Fibroblast of villous mesenchyme (primary cell): ENCODE measurements at places on chromosomes 6 and 20. TPM values are rescaled to one million over a fixed set of nuclear protein-coding genes. Genes with fewer than 3 reads are reported as not detected.

The GLP1R gene
- total RNA-seq, result not detected in 2 replicates

DNA sequence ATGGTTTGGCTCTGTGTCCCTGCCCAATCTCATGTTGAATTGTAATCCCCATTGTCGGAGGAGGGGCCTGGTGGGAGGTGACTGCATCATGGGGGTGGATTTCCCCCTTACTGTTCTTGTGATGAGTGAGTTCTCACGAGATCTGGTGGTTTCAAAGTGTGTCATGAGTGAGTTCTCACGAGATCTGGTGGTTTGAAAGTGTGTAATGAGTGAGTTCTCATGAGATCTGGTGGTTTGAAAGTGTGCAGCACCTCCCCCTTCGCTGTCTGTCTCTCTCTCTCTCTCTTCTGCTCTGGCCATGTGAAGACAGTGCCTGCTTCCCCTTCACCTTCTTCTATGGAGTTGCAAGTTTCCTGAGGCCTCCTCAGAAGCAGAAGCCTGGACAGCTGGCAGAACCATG, 87.6 kb downstream of the MYLK4 start:
- DNase-seq, result no peak

GRCh38 chr6:122736163-122736562, 43.4 kb upstream of the FABP7 start:
- peak; percentile 57 for DNase-seq

- DNase-seq, result no peak
Observed at GRCh38 chr6:109306733-109307132, 75.5 kb downstream of the CD164 start.
